ENCODE measurements at places on chromosomes 1 and 21. TPM values are rescaled to one million over a fixed set of nuclear protein-coding genes. Genes with fewer than 3 reads are reported as not detected.

GRCh38 chr1:59039551-59039950 lies 255.7 kb upstream of the JUN start:
- no peak for DNase-seq

DNA sequence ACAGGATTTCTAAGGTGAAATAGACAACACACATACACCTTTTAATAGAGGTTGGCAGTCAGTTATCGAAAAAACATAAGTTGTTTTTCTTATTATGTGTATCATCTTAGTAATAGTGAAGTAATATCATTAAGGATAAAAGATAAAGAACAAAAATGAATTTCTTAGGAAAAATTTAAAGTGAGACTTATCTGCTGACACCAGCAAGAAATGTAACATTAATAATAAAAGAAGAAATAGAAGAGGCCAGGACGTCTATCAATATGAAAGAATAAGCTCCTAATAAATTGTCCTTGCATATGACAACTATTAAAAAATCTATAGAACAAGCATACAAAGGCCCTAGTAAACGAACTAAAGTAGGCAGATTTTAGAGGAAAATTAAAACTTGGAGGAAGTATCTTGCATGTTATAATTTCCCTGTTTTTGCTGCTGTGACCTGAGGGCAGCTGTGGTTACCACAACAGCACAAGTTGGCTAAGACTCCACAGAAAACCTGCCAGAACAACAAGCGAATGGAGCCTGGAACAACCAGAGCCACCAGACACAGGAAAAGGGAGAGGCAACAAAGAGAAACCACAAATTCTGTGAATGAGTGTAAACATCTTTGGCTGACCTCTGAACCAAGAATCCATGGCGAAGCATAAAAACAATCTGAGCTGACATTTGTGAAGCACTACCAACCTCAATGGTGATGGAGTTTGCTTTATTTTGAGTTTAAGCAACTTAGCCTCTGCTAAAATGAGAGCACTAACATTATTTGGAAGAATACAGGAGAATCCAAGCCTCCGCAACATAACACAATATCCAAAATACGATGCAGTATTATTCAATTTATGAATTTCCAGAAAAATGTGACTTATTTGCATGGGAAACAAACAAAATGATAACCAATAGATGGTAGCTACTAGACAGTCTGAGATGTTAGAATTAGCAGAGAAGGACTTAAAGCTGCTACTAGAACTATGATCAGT lies 207.5 kb downstream of the KCNT2 start:
- DNase-seq, result no peak

Gene GUCA2B
- not detected for total RNA-seq

- peak; percentile 44 for DNase-seq
Measured at GRCh38 chr1:20711285-20712214, 6.3 kb downstream of the KIF17 start.

DNA sequence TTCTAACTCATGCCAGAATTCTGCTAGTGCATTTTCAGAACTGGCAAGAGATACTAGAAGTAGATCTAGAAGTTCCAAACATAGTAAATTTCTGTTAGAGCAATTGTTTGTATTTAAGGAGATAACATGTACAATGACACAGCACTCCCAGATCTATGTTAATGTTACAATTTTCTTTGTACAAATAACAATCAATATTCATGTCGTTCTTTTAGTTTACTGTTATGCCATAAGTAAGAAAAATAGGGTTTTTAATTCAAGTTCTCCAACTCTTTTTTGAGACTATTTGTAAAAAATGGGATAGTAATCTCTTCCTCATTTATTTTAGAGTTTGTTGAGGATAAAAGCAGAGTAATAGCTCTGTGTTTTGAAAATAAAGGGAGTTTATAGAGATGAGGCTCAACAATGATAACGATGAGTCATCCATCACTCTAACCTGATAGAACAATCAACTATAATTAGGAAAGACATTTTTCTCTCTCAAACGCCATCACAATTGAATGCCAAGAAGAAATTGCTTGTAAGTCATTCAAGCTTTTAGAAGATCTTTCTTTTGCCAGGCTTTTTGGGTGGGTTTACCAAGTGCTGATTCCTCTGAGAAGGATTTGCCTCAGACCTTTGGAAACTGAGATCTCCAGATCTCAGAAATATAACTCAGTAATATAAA lies 638 bp downstream of the CD84 start:
- DNase-seq, result no peak

Data from tongue (tissue), 3 donors.